ENCODE measurements at places on chromosomes 5 and 9.
A peak's percentile ranks its signal among the peaks of the same experiment; 100 is the strongest.

GRCh38 chr5:158682631-158683030 is 417.1 kb downstream of the EBF1 start:
- no peak for DNase-seq

DNA sequence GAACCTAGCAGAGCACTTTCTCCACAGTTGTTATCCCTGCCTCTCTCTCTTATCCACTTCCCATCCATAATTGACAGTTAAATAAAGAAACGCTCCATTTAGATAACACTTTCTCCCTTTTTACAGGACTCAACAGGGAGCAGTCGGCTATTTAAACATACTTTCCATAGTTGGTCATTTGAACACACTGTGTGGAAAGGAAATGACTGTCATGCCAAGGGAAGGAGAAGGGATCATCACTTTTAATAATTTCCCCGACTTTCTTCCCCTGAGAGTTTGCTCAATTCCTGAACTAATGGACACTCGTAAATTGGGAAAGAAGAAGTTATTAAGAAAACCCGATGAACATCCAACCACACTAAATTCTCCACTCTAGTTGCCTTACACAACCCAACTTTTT is 400.8 kb upstream of the PTGER4 start:
- no peak for DNase-seq

- peak; percentile 94 for DNase-seq
Observed at GRCh38 chr5:53303105-53303504, 177.3 kb upstream of the FST start.

DNA sequence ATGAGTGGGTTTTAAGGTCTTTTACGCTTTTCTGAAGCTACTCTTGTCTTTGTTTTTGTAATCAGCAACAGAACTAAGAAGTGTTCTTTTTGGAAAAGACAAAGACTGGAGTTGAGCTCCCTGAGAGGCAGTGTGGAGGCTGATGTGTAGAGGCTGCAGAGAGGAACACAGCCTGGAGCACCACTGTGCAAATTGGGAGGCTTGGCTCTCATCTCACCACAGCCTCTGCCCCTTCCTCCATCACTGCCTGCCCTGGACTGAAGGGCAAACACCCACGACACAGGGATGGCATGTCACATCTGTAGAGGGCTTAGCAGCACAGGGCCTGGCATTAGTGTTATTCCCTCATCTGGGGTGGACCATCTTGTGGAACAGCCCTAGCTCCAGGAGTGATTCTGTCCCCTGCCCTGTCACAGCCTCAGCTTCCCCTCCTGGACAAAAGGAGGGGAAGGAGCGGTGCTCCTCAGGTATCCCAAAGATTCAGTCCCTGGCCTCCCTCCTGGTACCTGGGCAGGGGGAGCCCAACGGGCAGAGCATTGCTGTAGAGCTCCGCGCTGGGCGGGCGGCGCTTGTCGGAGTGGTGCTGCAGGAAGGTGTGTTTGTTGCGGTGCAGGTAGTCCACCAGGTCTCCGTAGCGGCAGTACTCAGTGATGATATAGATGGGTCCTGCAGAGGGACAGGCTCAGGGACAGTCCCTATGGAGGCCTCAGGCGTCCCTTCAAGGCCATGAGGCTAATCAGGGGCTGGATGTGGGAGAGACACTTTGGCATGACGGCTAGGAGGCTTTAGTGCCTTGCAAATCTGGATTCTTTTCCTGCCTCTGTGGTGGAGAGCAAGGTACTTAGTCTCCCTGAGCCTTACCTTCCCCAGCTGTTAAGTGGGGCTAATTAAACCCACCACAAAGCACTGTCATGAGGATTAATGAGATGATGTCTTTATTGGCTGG is 32.8 kb downstream of the PDGFRB start:
- DNase-seq: no peak

DNA sequence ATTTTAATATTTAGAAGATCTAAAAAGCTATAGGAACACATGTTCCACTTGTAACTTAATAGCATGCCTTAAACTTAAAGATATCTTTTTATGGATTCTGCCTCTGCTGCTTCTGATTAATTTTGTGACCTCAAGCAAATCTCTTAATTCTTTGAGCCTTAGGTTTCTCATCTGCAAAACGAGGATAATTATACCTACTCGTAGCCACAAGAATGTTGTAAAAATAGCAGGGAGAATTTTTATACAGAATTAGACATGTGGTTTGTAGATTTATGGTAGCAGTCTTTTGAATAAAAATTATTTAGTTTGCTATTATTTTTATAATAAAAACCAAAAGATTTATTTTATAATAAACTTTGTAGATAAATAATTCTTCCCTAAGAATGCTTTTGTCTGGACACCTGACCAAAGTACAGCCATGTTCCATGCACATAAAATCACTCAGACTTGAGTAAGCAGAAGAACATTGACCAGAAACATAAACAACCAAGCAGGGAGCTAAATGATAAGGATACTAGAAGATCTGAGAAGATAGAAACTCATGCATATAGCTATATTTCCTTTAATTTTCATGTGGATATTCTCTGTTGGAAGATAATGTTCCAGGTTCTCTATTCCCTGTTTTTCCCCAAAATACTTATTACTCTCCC is 18.5 kb downstream of the C9orf85 start:
- DNase-seq: no peak

DNA sequence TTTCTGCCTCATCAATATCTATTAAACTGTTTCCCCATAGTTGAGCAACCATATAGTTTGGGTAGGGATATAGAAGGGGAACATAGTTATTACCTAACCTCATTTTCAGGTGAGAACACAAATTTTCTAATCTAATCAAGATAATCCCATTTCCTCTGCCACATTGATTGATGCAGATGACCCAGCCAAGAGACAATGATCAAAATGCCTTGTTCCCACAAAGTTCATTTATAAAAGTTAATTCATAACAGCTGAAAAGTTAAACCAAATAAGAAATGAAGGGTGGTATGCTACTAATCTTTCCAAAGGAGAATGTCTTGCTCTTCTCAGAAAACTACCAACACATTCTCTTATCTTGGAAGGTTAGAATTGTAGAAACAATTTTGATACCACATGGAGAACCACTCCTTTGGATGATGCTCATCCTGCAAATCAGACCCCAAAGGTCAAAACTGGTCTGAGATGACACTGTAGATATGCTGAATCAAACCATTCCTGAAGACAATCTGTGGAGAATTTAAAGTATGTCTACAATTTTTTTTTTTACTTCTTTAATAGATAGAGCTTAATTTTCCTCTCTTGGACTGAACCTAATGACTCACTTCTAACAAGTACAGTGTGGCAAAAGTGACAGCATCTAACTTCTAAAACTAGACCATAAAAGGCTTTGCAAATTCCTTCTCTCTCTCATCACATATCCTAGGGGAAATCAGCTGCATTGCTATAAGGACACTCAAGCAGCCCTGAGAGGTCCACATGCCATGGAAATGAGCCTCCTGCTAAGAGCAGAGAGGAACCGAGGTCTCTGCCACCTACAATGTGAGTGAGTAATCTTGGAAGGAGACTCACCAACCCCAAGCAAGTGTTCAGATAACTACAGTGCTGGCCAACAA is 586.7 kb upstream of the TUSC1 start:
- DNase-seq: peak; percentile 77

Data from mammary epithelial cell (primary cell).